Frontal cortex (tissue), 4 donors: ENCODE measurements at places on chromosomes 11 and 22. TPM values are rescaled to one million over a fixed set of nuclear protein-coding genes. Genes with fewer than 3 reads are reported as not detected.

LRRC10B gene
- 2.9 TPM for total RNA-seq

CARD10 gene
- total RNA-seq, result 4.1 TPM

JOSD1 gene
- total RNA-seq, result 54.6 TPM

LINC01488 gene
- total RNA-seq, result not detected

SOX10 gene
- 1.6 TPM for total RNA-seq

TRPC6 gene
- 5.7 TPM for total RNA-seq

OR5P2 gene
- total RNA-seq, result not detected

DNA sequence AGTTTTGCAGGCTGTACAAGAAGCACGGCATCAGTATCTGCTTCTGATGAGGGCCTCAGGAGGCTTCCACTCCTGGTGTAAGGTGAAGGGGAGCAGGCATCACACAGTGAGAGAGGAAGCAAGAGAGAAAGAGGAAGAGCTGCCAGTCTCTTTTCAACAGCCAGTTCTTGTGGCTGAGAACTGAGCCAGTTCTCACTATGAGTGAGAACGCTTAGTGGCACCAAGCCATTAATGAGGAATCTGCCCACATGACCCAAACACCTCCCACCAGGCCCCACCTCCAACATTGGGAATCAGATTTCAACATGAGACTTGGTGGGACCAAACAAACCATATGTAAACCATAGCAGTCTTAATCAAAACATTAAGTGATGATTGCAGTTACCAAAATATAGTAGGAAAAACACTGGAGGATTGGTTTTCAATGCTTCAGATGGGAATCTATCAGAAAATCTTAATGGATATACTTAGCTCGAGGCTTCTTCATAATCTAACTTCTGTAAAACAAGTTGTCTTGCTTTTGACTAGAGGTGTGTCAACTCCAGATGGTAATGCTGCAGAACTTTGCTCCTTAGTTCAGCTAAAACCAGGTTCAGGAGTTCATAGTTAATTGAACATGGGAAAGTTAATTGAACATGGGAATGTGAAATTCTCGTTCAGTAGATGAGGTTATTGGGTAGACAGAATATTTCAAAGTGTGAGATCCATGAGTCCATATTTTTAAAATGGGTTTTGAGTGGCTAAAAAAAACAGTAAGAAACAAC lies 12.2 kb downstream of the FAR1 start:
- DNase-seq, result no peak

DNA sequence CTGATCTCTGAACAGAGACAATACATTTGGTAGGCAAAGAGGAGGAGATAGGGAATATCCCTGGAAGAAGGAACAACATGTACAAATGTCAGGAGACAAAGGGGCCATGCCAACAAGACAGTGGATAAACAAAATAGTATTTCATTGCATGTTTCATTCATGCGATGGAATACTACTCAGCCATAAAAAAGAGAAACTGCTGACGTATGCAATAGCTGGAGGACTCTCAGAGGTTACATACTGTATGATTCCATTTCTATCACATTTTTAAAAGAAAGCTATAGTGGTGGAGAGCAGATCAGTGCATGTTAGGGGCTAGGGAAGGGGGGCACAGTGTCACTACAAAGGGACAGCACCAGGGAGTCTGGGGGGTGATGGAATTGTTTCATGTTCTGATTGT lies 572.9 kb upstream of the CADM1 start:
- DNase-seq, result no peak

- DNase-seq, result no peak
Measured at GRCh38 chr22:31102441-31103081, 4.8 kb downstream of the SELENOM start.

DNA sequence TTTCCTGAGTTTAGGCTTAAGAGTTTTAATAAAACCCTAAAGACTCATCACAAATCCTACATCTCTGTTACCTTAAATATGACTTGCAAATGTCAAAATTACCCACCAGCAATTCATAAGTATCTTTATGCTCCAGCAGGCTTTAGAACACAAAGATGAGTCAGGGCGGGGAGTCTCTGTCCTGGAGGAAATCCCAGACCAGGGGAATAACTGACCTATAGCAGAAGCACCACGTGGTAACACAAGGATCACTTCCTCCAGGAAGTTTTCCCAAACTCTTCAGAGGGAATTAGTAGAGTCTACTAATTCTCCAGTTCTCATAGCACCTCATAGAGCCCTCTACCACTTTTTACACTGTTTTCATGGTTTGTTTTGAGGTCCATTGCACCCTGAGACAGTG lies 217.0 kb downstream of the NAV2 start:
- no peak for DNase-seq

DNA sequence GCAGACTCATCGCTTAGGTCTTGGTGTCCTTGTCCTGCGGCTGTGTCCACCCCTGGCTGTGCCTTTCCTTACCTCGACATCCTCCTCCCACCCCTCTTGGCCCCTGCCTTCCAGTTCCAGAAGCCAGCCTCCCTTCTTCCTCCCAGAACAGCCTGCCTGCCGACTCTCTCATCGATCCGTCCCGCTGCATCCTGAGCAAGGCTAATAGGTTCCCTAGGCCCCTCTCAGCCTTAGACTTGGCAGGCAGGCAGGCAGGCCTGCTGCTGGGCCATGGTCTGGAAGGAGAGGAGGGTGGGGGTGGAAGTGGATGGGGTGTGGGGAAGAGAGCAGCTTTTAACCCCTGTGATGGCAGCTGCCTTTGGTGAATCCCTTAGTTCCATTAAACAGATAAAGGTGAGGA lies 196.7 kb upstream of the TBCEL start:
- no peak for DNase-seq

DNA sequence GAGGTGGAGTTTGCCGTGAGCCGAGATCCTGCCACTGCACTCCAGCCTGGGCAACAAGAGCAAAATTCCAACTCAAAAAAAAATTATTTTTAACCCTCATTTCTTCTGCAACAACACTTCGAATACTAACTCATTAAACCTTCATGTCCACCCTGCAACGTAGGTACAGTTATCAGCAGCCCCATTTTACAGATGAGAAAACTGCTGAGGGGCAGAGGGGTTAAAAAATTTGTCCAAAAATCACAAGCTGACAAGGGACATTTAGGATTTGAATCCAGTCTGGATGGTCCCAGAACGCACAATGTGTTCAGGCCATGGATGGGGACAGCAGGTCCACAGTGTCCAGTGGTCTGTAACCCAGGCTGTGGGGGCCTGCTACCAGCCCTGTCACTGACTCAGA lies 29.0 kb downstream of the RHOD start:
- no peak for DNase-seq

GRCh38 chr11:66964495-66964894 lies 6.3 kb upstream of the PC start:
- no peak for DNase-seq
